Endothelial cell of umbilical vein (primary cell): ENCODE measurements at places on chromosomes 12 and 14. TPM values are rescaled to one million over a fixed set of nuclear protein-coding genes. Genes with fewer than 3 reads are reported as not detected.

DNA sequence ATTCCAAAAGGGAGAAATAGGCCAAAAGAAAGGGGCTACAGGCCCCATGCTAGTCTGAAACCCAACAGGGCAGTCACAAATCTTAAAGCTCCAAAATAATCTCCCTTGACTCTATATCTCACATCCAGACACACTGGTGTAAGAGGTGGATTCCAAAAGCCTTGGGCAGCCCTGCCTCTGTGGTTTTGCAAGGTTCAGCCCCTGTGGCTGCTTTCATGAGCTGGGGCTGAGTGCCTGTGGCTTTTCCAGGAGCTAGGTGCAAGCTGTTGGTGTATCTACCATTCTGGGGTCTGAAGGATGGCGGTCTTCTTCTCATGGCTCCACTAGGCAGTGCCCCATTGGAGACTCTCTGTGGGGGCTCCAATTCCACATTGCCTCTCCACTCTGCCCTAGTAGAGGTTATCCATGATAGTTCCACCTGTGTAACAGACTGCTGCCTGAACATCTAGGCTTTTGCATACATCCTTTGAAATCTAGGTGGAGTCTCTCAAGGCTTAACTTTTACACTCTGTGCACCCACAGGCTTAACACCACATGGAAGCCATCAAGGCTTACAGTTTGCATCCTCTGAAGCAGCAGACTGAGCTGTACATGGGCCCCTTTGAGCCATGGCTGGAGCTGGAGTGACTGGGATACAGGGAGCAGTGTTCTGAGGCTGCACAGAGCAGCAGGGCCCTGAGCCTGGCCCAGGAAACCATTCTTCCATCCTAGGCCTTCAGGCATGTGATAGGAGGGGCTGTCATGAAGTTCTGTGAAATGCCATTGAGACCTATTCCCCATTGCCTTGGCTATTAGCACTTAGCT, 66.5 kb upstream of the ABCD2 start:
- no peaks in the 10 kb centered on the region for H3K27me3 ChIP-seq
- no peaks in the 10 kb centered on the region for H3K36me3 ChIP-seq
- H3K4me1 ChIP-seq, result no peaks in the 10 kb centered on the region
- H3K27ac ChIP-seq, result no peak overlapping the region
- no peak overlapping the region for H3K4me3 ChIP-seq

- DNase-seq, result no peak
- H3K4me1 ChIP-seq, result no peaks in the 10 kb centered on the region
- no peak overlapping the region for H3K27ac ChIP-seq
- H3K27me3 ChIP-seq, result no peaks in the 10 kb centered on the region
Measured at GRCh38 chr14:90659156-90659555, 157.1 kb downstream of the TTC7B start.

GRCh38 chr12:129296671-129297070, 443.4 kb downstream of the GLT1D1 start:
- no peak for DNase-seq
- H3K4me1 ChIP-seq, result no peaks in the 10 kb centered on the region
- no peaks in the 10 kb centered on the region for H3K27me3 ChIP-seq
- H3K4me3 ChIP-seq, result no peak overlapping the region
- H3K36me3 ChIP-seq, result no peaks in the 10 kb centered on the region
- no peak overlapping the region for H3K27ac ChIP-seq

DNA sequence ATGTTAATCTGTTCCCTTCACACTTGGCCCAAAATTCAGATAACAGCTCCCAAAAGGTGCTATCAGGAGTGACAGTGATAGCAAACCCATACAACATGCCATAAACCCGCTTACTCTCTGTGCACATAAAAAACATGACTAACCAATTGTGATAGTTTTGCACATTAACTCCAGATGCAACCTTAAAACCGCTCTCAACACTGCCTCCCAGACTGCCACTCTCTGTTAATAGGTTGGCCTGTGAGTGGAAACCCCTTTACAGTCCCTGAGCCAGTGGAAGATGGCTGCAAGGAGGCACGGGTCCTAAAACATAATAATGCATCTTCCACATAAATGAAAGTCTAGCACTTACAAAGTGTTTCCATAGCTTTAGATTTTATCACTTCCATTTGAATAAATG, 12.0 kb upstream of the TMTC1 start:
- H3K4me1 ChIP-seq, result no peaks in the 10 kb centered on the region
- no peak overlapping the region for H3K4me3 ChIP-seq
- H3K27me3 ChIP-seq, result no peaks in the 10 kb centered on the region
- DNase-seq, result no peak
- no peak overlapping the region for H3K27ac ChIP-seq

The RNF212B gene
- polyA plus RNA-seq, result not detected in 2 replicates

The PTHLH gene
- polyA plus RNA-seq, result 0.65 and 0.99 TPM in 2 replicates
